Myocyte (in vitro differentiated cells): ENCODE measurements at places on chromosomes 16 and 17. TPM values are rescaled to one million over a fixed set of nuclear protein-coding genes. Genes with fewer than 3 reads are reported as not detected.

The SNX11 gene
- 14.7 and 15.6 TPM in 2 replicates for total RNA-seq

The LAT gene
- 0.68 and 1.8 TPM in 2 replicates for total RNA-seq

The RAB37 gene
- total RNA-seq: 0.57 TPM in 1 of 2 replicates, not detected in the other

The VWA3A gene
- not detected in 2 replicates for total RNA-seq

The TSNAXIP1 gene
- 1.1 and 4.5 TPM in 2 replicates for total RNA-seq

The ACSM3 gene
- not detected in 2 replicates for total RNA-seq

The DOK4 gene
- total RNA-seq: 10.2 and 11.7 TPM in 2 replicates

The ZNF287 gene
- 8.3 and 11.4 TPM in 2 replicates for total RNA-seq

The CBX4 gene
- total RNA-seq: 14.1 and 16.8 TPM in 2 replicates

The ZNF624 gene
- total RNA-seq: 5.2 and 7.4 TPM in 2 replicates

The ANKFY1 gene
- 15.9 and 17.0 TPM in 2 replicates for total RNA-seq

The TNFRSF13B gene
- not detected in 2 replicates for total RNA-seq

The MMP2 gene
- total RNA-seq: 191 and 204 TPM in 2 replicates

The GRAP gene
- 0.31 TPM in 1 of 2 replicates, not detected in the other for total RNA-seq

The SOX15 gene
- 4.0 and 10.9 TPM in 2 replicates for total RNA-seq

The LDHD gene
- total RNA-seq: 1.7 and 3.5 TPM in 2 replicates

The PPY gene
- total RNA-seq: not detected in 2 replicates

The HOXB7 gene
- total RNA-seq: 27.8 and 30.4 TPM in 2 replicates

The MLYCD gene
- total RNA-seq: 3.1 and 3.5 TPM in 2 replicates

The CLEC3A gene
- total RNA-seq: not detected in 2 replicates

The TBX21 gene
- total RNA-seq: not detected in 2 replicates

The FOXN1 gene
- not detected in 2 replicates for total RNA-seq

The NETO2 gene
- 6.3 and 6.8 TPM in 2 replicates for total RNA-seq

The MSLN gene
- not detected in 2 replicates for total RNA-seq

The RASD1 gene
- 0.94 and 2.7 TPM in 2 replicates for total RNA-seq

The HOXB9 gene
- 4.9 and 6.6 TPM in 2 replicates for total RNA-seq

The IGFBP4 gene
- 37.4 and 41.3 TPM in 2 replicates for total RNA-seq

The MIF4GD gene
- total RNA-seq: 8.7 and 9.9 TPM in 2 replicates

The WDR81 gene
- 76.0 and 76.8 TPM in 2 replicates for total RNA-seq

The INO80E gene
- total RNA-seq: 43.8 and 97.6 TPM in 2 replicates

The TAT gene
- not detected in 2 replicates for total RNA-seq

The PPP1R27 gene
- total RNA-seq: 12.7 and 29.7 TPM in 2 replicates

The MAF gene
- 24.5 and 28.6 TPM in 2 replicates for total RNA-seq

The CCL18 gene
- total RNA-seq: not detected in 2 replicates

The ADAD2 gene
- not detected in 2 replicates for total RNA-seq

The FBXO47 gene
- total RNA-seq: not detected in 2 replicates

The BFAR gene
- 47.6 and 72.3 TPM in 2 replicates for total RNA-seq

The NAGS gene
- total RNA-seq: 0.10 and 0.40 TPM in 2 replicates

The TNFRSF17 gene
- not detected in 2 replicates for total RNA-seq

The RPL38 gene
- 239 and 288 TPM in 2 replicates for total RNA-seq

The MRPS23 gene
- 23.3 and 27.3 TPM in 2 replicates for total RNA-seq

The KRTAP4-3 gene
- not detected in 2 replicates for total RNA-seq

The PPM1E gene
- 3.4 and 11.1 TPM in 2 replicates for total RNA-seq

The GJC1 gene
- total RNA-seq: 8.2 and 8.5 TPM in 2 replicates

The CCL16 gene
- not detected in 2 replicates for total RNA-seq

The SRL gene
- 1.9 and 2.7 TPM in 2 replicates for total RNA-seq
